ENCODE measurements at places on chromosomes 11 and 22.
A peak's percentile ranks its signal among the peaks of the same experiment; 100 is the strongest.

DNA sequence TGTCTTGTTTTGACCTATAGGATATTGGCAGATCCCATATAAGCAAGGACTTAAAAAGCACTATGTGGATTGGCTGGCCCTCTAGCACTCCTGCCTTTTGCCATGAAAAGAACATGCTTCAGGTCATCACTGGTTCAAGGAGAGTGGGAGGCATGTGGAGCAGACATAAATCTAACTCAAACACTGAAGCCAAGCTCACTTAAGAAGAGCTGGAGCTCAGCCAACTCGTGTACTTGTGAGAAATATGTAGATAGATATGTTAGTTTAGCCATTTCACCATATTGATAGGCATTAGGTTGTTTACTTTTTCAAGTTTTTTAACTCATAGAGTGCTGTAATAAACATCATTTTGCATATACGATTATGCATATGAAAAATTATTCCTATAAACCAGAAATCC lies 19.9 kb upstream of the BBOX1 start:
- DNase-seq: no peak

GRCh38 chr11:332651-333480 lies 12.2 kb upstream of the IFITM3 start:
- DNase-seq: no peak

DNA sequence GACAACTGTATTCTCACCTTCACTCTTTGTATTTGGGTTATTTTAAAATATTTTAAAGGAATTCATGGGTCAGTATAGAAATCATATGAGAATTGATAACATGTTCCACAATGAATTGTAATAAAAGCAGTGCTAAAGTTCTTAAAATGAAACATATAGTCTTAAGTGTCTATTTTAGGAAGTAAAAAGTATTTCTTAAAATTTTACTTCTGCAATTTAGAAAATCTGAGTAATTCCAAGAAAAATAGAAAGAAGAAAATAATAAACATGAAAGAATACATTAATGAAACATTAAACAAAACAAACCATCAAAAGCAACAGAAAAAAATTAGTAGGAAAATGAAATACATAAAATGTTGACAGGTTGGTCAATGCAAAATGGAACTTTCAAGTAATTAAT lies 332.4 kb downstream of the ETS1 start:
- DNase-seq: no peak

- DNase-seq: no peak
Observed at GRCh38 chr11:44345781-44346180, 35.8 kb upstream of the ALX4 start.

- DNase-seq: no peak
Observed at GRCh38 chr22:44102856-44103255, 77.9 kb upstream of the PARVG start.

GRCh38 chr11:125990244-125990643 lies 44.4 kb downstream of the VSIG10L2 start:
- DNase-seq: no peak

- DNase-seq: no peak
Observed at GRCh38 chr11:2466069-2466801, 21.4 kb downstream of the KCNQ1 start.

GRCh38 chr11:119491753-119492510 lies 69.0 kb upstream of the THY1 start:
- no peak for DNase-seq

GRCh38 chr11:103863497-103863896 lies 172.9 kb upstream of the DDI1 start:
- DNase-seq: no peak

DNA sequence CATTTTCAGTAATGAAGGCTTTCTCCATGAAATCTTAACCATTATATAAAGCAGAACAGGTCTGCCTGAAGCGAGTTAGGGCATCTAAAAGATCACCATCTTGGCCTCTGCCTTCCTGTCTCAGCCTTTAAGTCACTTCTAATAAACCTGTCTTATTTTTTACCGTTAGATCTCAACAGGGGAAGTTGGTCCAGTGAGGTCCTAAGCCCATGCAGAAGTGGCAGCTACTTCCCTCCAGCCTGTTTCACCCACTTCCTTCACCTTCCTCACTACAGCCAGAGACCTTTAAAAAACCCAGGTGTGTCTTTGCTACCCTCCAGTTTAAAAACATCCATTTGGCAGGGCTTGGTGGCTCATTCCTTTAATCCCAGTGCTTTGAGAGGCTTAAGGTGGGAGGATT lies 14.1 kb upstream of the LIPT2 start:
- DNase-seq: no peak

- DNase-seq: no peak
Observed at GRCh38 chr11:32440312-32440908, 5.1 kb upstream of the WT1 start.

DNA sequence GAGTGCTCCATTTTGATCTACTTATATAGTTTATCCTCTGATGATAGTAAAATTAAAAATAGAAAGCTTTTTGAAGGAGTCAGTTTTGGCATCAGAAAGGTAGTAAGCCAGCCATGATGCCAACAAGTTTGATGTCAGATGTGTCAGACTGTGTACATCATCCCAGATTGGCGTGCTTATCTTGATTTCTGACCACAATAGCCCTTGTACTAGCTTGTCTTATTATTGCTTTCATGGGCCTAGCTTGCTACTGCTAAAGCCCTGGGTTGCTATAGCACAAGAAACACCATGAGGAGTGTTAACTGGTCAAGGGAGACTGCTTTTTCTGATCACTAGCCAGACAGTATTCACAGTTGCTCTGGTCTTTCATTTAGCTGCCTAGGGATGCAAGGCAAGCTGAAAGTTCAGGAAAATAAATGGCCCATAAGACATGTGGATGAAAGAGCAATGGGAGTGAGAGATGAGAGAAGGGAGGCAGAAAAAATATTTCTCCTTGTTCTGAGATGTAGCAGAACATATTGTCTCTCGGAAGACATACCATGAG lies 1038.5 kb downstream of the JRKL start:
- no peak for DNase-seq

GRCh38 chr11:34379539-34379938 lies 21.7 kb upstream of the ABTB2 start:
- no peak for DNase-seq

DNA sequence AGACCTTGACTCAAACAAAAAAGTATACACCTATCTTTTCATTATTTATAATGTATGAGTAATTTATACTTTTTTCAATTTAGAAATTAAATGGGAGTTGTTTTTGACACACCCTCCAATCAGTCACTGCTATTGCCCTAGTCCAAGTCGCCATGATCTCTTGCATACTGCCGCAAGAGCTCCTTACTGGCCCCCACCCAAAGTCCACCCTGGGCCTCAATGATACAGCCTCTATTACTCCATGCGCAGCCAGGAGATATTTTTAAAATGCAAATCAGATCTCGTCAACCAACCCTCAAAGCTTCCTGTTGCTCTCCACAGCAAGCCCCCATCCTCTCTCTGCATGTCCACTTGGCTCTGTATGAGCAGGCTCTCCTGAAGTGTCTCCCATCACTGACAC lies 12.8 kb upstream of the LMO1 start:
- no peak for DNase-seq

- no peak for DNase-seq
Observed at GRCh38 chr11:102921587-102922220, 33.8 kb downstream of the MMP13 start.

GRCh38 chr11:121451986-121452608 lies at the start of gene SORL1:
SORL1 (plus strand) TSS chr11:121452314; CDS start chr11:121452332, 18 bp downstream.
- DNase-seq: peak; percentile 93

GRCh38 chr11:125464666-125465065 lies 31.4 kb downstream of the FEZ1 start:
- DNase-seq: no peak

DNA sequence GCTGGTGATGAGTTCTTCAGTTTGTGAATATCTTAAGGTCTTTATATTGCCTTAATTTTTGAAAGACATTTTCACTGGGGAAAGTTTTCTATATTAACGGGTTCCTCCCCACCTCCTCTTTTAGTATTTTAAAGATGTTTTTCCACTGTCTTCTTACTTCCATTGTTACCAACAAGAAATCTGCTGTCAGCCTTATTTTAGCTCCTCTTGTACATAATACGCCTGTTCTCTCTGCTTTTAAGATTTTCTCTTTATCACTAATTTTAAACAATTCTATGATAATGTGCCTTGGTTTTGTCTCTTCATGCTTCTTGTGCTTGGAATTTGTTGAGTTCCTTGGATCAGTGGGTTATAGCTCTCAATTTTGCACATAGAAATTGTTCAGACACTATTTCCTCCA lies 280.4 kb downstream of the DCDC1 start:
- DNase-seq: no peak

DNA sequence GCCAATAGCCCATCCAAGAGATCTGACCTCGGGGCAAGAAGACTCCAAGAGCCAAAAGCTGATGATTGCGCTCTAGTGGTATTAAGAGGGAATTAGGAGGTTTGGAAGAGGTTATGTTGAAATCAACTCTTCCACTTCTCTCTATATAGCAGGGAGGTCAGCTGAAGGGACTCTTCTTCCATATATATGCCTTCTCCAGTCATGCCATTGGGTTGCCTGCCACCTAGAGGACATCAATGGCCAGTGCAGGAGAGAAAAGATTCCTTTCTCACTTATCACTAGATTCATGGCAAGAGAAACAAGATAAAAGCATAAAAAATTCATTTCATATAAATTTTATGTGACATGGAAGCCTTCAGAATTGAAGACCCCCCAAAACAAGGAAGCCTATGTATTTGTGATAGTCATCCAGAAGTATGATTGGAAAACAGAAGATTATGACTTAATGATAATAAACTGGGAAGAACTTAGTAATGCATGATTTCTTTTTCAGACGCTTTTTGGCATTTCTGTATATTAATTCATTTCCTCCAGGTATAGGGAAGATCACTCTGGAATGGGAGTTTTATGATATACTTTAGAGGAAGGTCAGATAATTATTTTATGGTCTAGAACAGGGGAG lies 435.1 kb upstream of the DDI1 start:
- DNase-seq: peak; percentile 47

GRCh38 chr11:22491555-22492225 lies 133.9 kb downstream of the FANCF start:
- peak; percentile 69 for DNase-seq

DNA sequence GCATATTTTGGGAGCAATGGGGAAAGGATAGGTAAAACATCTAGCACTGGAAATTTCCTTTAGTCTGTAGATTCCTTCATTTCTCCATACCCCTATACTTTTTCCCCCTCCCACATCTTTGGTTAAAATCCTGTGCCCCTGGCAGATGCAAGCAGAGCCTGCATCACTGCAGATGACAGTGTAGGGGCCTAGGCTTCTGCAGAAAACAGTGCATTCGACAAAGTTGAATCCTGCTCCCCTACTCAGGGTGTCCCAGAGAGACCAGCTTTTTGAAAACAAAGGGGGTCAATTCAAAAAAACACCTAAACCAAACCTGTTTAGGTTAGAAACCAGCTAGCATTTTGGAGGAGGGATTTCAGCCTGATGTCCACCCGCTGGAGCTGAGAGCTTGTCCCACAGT lies 43.8 kb upstream of the BLID start:
- no peak for DNase-seq

DNA sequence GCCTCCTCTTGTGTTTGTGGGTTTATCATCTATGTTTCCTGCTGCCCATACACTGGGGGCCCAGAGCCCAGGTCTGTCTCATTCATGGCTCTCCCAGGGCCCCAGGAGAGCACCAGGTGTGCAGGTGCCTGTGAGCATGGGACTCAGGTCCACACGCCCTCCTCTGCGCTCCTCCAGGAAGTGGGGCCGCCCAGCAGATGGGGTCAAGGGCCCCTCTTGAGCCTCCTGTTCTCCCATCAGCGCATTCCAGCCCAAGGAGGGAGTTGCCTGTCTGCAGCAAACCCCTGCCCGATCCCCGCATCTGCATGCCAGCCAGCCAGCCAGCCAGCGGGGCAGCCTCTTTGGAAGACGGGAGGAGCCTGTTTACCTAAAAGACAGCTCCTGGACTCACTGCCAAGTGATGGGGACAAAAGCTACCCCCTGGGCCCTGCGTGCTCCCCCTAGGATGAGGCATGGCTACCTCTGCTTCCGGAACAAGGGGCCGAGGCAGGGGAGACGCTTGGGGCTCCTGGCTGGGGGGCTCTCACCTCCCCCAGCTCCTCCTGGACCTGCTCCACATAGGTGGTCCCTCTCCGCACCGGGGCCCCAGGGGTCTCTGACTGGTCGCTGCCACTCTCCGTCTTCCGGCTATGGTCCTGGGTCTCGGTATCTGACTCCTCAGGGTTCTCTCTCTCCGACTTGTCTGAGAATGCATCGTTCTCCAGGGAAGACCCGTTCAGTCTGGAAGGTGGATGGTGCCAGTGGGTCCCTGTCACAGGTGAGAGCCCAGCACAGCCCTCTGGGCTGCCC lies 49.7 kb upstream of the CARS1 start:
- DNase-seq: peak; percentile 23

Data from SK-N-SH (cell line).